Stimulated activated CD8-positive, alpha-beta memory T cell treated with anti-CD3 and anti-CD28 coated beads, Interleukin-15, amount 100 ng/mL, for 4 hours (primary cell): ENCODE measurements at places on chromosomes 3 and 15.

GRCh38 chr3:155387571-155387970 is 94.1 kb upstream of the STRIT1 start:
- no peak for DNase-seq

DNA sequence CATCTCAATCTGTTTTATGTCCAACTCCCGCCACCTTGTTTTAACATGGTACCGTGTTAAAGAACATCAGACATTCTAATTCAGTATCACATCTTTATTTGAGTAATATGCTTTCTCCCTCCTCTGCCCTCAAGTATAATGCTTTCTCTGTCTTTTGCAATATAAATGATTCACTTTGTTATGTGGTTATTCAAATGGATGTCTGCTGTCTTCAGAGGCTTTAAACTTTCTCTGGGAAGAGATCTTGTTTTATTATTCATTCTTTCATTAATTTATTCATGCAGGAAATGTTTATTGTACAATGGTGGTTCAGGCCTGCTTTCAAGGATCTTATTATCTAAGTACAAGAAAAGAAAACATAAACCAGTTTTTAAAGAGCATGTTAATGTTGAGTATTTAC is 57.1 kb downstream of the RAP2B start:
- no peak for DNase-seq

- DNase-seq: no peak
Measured at GRCh38 chr3:186380622-186381380, 18.8 kb upstream of the DGKG start.

GRCh38 chr3:69871251-69871650 is 128.3 kb upstream of the SAMMSON start:
- no peak for DNase-seq

- no peak for DNase-seq
Measured at GRCh38 chr3:58206406-58207011, 4.3 kb downstream of the DNASE1L3 start.

DNA sequence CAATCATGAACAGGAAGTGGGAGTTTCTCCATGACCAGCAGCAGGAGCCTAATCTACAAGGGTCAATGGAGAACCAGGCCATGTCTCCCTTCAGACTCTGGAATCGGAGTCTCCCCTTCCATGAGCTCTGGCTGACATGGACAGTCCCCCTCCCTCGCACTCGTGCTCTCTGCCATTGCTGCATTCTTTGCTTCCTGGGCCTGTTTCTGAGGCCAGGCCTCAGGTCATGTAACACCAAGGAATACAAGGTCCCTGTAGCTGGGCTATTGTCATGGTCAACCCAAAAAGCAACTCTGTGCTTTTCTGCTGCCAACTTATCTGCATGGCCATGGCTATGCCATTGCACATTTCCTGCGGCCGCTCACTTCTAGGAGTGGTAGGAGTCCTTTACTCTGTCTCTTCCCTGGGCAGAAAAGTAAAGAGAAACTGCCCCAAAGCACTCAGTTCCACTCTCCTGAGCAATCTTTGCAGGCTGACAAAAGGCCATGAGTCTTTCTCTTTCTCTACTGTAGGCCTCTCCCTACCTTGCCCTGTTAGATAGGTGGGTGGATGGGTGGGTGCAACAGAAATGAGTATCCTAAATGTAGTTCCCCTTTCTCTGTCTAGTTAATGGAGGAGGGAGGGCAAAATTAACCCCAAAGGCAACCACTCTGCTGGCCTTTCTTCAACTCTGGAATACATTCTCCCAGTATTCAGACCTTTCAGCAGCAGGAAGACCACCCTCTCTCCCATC is 40.8 kb upstream of the PROK2 start:
- DNase-seq: no peak

DNA sequence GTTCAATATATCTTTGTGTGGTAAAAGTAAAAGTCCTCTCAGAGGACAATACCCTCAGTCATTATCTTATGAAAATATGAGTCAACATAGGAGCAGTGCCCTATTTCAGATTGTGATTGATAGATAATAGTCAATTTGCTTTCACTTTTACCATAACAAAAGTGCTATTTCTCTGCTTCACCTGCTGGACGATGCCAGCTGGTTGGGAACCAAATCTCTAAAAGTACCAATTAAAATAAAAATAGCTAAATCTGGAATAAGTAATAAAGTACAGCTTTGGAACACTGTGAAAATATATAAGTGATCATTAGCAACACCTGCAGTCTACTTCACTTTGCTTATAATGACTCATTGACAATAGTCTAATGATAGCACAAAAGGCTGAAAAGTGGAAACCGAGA is 390.3 kb upstream of the AGTR1 start:
- no peak for DNase-seq

DNA sequence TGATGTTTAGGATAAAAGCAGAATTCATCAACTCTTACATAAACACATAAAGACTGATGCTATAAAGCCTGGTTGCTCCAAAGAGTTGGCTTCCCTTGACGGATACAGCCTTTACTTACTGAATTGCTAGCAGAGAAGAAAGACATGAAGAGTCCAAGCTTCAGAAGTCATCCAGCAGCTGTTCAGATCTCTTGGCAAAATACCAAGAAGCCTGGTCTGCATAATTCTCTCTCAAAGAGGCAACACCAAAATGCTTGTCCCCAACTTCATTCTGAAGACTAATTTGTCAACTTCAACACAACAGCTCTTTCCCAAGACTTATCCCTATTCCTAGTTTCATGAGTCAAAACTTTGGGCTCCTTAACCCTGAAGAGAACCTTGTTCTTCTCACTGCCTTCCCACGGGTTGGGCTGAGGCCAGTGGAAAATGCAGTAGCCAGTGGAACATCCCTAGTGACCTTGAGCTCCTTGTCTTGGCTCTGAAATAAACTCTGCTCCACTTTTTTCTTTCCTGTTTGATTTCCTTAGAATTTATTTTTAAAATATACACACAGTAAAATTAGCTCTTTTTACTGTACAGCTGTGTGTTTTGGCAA is 119.2 kb upstream of the THBS1 start:
- DNase-seq: no peak

DNA sequence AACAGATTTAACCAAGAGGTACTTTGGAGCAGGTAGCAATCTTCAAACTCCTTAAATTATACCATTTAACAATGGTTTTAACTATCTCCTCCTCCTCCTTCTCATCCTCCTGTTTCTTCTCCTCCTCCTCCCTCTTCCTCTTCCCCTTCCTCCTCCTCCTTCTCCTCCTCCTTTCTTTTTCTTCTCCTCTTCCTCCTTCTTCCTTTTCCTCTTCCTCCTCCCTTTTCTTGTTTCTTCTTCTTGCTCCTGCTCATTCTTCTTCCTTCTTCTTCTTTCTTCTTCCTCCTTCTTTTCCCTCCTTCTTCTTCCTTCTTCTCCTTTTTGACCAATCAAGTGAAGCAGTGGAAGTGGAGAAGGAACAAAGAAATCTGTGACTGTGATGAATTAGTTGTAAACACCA is 14.1 kb downstream of the PATL2 start:
- DNase-seq: no peak

GRCh38 chr3:37996785-37997301 is 6.3 kb downstream of the VILL start:
- DNase-seq: peak; percentile 43

GRCh38 chr3:182276512-182276911 is 516.8 kb upstream of the ATP11B start:
- DNase-seq: no peak

DNA sequence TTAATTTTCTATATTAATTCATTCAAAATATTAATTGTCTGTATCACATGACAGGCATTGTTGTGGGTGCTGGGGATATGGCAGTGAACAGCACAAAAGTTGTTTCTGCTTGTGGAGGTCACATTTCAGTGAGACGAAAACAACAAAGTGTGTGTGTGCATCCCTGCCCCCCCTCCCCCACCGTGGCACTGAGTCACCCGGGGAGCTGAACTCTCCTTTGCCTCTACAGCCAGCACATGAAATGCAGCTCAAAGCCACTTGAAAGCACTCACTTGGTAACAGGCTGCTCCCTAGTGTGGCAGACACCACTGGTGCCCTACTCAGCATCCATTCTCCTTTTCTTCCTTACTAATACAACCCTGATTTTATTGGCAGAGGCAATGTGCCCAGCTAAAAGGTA is 16.9 kb upstream of the SCAMP5 start:
- no peak for DNase-seq

GRCh38 chr3:194985031-194985578 is 285.9 kb downstream of the XXYLT1 start:
- no peak for DNase-seq

- no peak for DNase-seq
Measured at GRCh38 chr3:196867155-196867506, 589 bp upstream of the SENP5 start.

DNA sequence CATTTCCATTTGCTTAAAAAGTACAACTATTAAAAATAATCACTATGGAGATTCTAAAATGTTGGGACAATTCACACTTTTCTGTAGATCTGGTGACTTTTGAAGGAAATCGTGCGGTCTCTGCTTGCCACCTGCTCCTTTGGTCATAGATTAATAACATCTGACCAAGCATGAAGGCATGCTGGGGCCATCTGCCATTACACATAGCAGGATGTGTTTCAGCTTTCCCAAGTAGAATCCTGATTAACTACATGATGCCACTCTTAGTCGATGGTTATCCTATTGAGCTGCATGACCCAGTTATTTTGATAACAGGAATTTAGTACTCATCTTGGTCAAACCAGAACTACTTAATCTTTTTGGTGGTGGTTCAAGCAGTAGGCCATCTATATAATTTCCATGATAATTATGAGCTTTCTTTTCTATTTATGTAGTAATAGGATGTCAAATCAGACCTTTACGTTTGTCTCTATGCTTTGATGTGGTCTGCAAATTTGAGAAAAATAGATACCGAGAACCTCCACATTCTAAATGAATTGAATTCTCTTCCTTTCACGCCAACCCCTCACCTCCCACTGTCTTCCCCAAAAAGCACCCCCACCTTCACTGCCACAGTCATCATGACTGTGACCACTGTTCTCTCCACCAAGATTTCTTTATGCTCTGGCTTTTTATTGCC is 158.1 kb downstream of the DIPK2A start:
- DNase-seq: no peak

GRCh38 chr3:65174713-65175112 is 486.9 kb upstream of the ADAMTS9 start:
- no peak for DNase-seq

- no peak for DNase-seq
Measured at GRCh38 chr3:185912929-185913901, 24.6 kb downstream of the TRA2B start.

DNA sequence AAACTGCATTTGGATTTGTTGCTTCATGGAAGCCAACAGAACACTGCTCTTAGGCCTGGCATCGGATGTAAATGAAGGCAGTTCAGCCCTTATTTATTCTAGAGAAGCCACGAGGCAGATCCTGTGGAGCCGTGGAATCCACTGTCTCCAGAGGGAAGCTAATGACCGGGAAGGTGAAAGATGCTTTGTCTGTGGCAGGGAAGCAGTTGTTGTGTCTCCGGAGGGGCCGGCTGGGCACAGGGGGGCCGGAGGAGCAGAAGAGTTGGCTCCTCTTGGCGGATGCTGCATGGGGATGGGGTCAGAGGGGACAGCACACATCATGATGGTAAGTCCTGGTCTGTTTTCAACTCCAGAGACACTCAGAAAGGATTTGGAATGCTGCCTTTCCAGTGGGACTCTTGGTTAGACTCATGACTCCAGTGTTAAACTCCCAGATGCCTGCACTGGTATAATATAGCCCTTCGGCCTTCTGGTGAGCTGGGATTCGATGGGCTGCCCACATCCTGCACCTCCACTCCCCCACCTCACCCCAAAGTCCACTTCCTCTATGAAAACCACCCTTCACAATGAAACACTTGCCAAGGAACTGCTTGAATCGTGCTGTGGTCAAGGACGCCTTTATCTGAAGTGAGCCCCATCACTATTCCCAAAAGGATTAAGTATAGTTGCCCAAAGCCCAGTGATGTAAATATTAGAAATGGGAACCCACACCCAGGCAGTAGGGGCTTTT is 33.6 kb downstream of the TPM1 start:
- no peak for DNase-seq

GRCh38 chr3:5411786-5412185 is 224.3 kb downstream of the EDEM1 start:
- no peak for DNase-seq

- no peak for DNase-seq
Measured at GRCh38 chr15:41813426-41813825, 14.5 kb upstream of the JMJD7 start.

DNA sequence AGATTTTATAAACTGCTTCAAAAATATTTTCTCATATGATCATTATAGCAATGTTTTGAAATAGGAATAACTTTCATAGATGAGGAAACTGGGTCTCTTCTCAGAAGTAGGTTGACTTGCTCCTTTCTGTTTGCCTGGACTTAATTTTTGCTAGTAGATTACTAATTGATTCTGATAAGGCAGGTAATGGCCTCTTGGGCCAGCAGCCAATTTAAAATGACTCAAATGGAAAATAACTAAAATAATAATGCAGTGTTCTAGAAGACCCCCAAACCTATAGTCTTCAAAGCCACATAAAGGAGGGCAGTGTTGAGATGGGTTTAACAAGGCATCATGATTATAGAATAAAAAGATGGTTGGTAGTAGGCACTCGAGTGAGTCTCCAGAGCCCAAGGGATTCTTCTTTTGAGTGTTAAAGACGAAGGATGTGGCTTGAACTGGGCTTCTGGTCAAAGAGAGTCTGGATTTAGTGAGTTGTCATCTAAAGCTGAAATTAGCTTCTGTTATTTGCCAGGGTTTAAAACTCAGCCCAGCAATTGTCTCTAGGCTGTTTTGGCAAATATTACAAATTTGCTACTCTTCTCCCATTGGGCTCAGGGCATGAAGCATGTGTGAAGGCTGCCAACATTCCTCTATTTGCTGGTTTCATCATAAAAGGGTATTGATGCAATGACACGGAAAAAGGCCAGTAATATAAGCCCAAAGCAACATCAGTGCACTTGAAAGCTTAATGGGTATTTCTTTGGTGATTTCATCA is 297.1 kb upstream of the MEIS2 start:
- DNase-seq: no peak

GRCh38 chr3:136685882-136686281 is 66.3 kb downstream of the STAG1 start:
- no peak for DNase-seq

DNA sequence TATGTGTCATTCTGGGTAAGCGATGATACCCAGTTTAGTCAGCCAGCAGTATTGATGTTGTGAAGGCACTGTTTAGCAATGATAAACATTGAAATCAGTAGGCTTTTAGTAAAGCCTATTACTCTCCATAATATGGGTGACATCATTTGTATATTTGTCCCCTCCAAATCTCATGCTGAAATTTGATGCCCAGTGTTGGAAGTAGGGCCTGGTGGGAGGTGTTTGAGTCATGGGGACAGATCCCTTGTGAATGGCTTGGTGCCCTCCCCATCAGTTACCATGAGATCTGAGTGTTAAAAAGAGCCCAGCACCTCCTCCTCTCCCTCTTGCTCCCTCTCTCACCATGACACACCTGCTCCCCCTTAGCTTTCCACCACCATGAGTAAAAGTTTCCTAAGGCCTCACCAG is 31.4 kb upstream of the FAN1 start:
- DNase-seq: no peak

DNA sequence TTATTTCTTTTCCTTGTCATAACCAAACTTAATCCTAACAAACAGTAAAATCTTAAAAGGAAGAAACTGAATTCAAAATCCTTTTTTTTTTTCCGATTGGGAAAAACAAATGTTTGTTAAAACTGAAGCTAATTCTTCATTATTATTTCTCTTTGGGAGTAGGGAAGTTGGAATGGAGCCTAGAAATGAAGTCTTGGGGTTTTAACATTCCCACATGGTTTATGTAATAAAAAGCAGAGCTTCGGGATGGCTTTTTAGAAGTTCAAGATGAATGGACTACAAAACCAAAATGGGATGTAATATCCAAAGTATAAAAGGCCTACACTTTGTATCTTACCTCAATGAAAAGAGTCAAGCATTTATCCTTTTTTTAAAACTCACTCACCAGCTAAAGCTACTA is 189.0 kb upstream of the TMC3 start:
- no peak for DNase-seq
